ENCODE measurements at places on chromosomes 5 and 9.

GRCh38 chr9:93864032-93864431, 91.1 kb downstream of the BARX1 start:
- DNase-seq = no peak

DNA sequence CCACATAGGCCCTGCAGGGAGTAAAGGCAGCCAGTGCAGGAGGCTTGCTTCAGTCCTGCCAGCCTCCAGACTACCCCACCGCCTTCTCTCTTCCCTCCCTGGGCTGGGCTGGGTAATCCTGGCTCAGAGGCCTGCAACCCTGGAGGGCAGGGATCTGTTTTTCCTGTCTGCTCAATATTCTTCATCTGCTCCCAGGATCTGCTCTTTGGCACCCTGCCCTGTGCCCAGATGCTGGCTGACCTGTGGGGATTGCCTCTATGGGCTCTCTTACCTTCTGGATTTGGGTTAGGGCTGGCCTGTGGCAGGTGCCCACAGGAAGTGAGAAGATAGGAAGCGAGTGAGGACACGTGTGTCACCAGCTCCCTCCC, 7.3 kb upstream of the ANGPTL2 start:
- DNase-seq = no peak

- no peak for DNase-seq
These were observed 21.3 kb downstream of the AHRR start for GRCh38 chr5:342501-343460.

GRCh38 chr9:116100711-116101121, 52.9 kb upstream of the PAPPA start:
- DNase-seq = no peak

DNA sequence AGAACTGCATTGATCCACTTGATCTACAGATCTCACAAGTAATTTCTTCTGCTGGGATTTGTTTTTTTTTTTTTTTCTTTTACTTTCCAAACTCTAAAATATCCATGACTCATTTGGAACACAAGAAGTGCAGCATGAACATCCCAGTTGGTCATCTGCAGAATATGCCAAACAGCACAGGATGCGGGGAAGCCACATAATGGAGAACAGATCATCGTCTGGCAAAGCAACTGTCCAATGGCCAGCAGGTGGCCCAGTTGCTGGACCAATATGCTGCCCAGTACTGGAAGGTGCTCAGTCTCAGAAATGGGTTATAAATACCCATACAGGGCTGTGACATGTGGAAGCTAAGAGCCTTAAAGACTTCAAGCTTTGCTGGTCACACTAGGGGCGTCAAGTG, 221.3 kb upstream of the TAS2R1 start:
- no peak for DNase-seq

- no peak for DNase-seq
These were observed 132.7 kb downstream of the MAPKAP1 start for GRCh38 chr9:125574126-125574877.

GRCh38 chr5:38776149-38776896, 69.5 kb upstream of the OSMR start:
- DNase-seq = no peak

DNA sequence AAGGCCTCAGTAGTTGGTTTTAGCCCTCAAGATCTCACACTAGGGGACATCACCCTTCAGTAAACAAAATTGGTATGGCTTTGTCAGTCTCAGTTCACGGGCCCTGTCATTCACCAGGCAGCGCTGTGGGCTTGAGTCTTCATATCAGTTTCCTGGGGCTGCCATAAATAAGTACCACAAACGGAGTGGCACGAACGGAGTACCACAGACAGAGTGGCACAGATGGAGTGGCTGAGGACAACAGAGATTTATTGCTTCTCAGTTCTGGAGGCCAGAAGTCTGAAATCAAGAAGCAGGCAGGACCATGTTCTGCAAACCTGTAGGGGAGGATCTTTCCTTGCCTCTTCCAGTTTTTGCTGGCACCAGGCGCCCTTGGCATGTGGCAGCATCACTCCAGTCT, 37.5 kb downstream of the DYNC2I2 start:
- no peak for DNase-seq

- no peak for DNase-seq
These were observed 18.5 kb downstream of the TMEM167A start for GRCh38 chr5:83058726-83059125.

DNA sequence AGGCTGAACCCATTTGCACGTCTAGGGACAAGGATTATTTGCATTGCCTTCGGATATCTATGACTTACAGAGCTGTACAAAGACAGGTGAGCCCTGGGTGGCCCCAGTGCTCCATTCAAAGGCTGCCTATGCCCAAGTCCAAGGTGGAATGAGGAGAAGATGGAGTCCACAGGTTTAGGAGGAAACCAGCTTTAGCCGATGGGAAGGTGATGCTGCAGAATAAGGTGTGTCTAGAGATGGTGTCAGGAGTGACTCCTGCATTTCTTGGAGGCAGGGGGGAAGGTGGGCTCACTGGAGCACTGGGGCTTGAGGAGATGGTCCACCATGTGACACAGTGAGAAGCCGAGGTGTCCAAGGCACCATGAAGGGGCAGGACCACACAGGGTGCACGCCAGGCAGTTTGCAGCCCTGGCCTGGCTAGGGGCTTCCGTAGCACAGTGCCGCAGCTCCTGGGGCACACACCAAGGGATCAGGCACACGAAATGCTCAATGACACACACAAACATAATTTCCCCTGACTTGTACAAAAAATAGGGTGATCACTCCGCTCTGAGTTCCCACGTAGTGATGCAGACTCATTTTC, 32.1 kb downstream of the SEMA4D start:
- no peak for DNase-seq

DNA sequence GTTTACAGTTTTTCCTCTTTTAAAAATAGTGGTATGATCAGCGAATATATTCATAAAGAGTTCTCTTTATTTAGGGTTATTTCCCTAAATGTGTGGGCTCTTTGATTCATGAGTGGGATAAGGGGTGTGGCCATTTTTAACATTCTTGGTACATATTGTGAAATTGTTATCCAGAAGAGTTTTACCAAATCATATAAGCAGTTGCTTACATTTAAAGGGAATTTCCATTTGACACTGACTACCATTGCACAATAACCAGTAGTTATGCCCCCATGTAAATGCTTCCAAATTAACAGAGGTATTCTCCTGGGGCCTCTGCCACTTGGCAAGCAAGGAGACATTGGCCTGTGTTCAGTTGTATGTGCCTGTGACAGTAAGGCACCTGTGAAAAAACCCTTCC, 27.2 kb downstream of the SLC25A48 start:
- DNase-seq = no peak

GRCh38 chr5:81486711-81487110, 92.8 kb upstream of the ACOT12 start:
- DNase-seq = no peak

DNA sequence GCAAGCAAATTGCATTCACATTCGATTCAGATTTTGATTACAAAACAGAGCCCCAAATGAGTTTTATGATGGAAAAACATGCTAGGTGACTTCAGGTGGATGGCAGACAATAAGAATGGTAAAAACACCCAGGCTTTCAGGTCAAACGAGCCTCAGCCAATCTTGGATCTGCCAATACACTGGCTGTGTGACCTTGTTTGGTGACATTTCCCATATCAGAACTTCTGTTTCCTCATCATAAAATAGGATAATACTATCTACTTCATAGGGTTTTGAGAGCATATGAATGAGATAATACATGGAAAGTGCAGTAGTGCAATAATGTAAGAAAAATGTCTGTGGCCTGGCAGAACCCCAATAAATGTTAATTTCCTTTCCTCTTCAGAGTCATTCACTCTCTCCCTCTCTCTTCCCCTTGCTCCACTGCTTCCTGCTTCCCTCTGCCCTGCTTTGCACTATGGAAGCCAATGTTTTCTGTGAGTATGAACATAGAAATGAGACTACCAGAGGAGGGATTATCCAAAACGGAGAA, 54.7 kb downstream of the SH3RF2 start:
- DNase-seq = no peak

- DNase-seq = no peak
These were observed 112.0 kb upstream of the KCNN2 start for GRCh38 chr5:114249823-114250222.

GRCh38 chr9:4289411-4290326, 10.2 kb downstream of the GLIS3 start:
- no peak for DNase-seq

GRCh38 chr5:32420506-32420905, 24.0 kb downstream of the ZFR start:
- no peak for DNase-seq

DNA sequence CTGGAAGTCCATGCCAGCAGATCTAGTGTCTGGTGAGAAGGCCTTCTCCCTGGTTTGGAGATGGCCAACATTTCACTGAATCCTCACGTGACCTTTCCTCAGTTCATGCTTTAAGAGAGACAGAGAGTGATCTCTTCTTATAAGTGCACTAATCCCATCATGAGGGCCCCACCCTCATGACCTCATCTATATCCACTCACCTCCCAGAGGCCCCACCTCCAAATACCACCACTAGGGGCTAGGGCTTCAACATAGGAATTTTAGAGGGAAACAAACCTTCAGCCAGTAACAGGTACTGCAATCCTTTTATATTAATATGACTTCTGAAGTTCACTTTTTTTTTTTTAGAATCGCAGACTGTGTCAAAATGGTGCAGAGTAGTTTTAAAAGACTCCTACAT, 496.9 kb upstream of the ADAMTS16 start:
- no peak for DNase-seq

GRCh38 chr5:116848954-116849581, 274.4 kb upstream of the SEMA6A start:
- no peak for DNase-seq
